Pulmonary artery endothelial cell (primary cell): ENCODE measurements at places on chromosomes 1 and 21. TPM values are rescaled to one million over a fixed set of nuclear protein-coding genes. Genes with fewer than 3 reads are reported as not detected.

GRCh38 chr1:220843481-220844011, 35.7 kb upstream of the HLX start:
- peak; percentile 93 for DNase-seq

DNA sequence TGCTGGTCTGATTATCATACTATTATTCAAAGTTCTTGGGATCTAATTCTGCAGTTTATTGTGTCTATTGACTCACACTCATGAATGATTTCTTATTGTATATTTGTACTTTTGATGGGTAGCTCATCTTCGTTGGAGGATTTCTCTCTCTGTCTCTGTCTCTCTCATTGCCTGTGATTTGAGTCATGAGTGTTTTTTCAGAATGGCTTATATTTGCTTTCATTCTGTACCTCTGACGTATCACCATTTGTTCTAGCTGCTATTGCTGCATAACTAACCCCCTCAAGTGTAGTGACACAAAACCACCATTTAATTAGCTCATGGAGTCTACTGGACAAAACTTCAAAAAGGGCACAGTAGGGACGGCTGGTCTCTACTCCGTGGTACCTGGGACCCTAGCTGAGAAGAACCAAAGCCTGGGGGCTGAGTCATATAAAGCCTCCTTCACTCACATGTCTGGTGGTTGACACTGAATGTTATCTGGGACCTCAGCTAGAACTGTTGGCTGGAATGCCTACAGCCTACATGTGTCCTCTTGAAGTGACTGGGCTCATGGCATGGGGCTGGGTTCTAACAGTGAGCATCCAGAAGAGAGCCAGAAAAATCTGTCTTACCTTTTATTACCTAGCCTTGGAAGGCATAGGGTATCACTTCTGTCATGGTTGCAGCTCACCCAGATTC, 44.2 kb downstream of the TBX19 start:
- DNase-seq = no peak

GRCh38 chr1:16905110-16905867, 9.5 kb downstream of the RNU1-2 start:
- peak; percentile 71 for DNase-seq

Gene BMP8B
- 0.07 and 0.21 TPM in 2 replicates for total RNA-seq
